CD4-positive, alpha-beta memory T cell (primary cell): ENCODE measurements at places on chromosomes 13 and 19.

DNA sequence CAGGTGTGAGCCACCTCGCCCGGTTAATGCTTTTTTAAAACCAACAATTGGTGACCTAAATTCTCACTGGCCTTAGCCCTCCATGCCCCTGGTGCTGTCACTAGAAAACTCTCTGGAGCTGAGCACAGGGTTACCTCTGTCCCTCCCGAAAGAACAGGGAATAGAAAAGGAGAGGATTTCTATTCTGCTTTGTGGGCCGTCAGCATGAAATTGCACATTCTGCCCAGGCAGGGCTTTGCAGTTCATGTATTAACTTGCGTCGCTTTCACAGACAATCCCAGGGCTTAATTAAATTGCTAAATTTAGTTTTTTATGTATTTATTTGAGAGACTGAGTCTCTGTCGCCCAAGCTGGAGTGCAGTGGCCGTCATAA is 583 bp upstream of the ZNF480 start:
- DNase-seq, result peak; percentile 44

DNA sequence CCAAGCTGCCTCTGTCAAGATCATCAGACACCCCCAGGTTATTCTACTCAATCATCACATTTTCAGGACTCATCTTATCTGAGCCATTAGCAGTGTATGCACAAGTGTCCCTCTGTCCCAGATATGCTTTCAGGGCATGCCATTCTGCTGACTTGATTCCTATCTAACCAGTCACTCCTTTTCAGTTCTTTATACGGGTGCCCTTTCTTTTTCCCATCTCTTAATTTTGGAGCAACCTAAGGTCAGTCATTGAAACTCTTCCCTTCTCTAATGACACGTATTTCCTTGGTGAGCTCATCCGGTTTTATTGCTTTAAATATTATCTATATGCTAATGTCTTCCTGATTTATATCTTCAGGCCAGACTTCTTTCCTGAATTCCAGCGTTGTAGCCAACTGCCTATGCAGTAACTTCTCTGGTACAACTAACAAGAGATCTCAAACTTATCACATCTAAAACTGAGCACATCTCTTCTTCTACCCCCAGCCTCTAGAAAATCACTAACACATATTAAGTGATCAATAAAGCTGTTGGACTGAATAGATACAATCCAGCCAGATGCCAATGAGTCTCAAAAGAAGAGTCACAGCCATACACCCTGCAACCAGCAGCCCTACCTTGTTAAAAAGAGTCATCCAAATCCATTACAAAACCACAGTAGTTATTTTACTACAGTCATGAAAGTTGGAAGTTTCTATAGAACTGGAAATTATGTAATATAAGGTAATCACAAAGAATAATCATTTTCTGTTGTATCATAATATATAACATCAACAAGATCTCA is 58.8 kb downstream of the DCLK1 start:
- DNase-seq, result no peak

GRCh38 chr13:102799426-102800144 is 666 bp downstream of the BIVM start:
- DNase-seq, result peak; percentile 12

DNA sequence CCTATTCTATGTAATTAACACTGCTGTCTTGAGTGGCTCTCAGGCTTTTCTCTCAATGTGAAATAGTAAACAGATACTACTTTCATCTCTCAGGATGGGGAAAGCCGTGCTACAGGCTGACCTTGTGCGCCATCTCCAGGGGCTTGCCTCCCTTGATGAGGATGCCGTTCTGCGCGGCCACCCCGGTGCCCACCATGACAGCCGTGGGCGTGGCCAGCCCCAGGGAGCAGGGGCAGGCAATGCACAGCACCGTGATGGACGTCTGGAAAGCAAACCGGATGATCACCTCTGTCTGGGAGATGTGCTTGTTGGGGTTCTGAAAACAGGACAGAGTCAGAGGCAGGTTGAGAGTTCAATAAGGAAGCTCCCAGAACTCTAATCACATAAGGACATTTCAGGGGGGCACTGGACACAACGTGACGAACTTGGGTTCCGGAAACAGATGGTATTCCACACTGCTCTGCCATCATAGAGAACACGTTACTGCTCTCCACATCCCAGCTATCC is 65.0 kb downstream of the ATP7B start:
- DNase-seq, result no peak

- no peak for DNase-seq
Measured at GRCh38 chr13:79457390-79457789, 23.6 kb upstream of the NDFIP2 start.

DNA sequence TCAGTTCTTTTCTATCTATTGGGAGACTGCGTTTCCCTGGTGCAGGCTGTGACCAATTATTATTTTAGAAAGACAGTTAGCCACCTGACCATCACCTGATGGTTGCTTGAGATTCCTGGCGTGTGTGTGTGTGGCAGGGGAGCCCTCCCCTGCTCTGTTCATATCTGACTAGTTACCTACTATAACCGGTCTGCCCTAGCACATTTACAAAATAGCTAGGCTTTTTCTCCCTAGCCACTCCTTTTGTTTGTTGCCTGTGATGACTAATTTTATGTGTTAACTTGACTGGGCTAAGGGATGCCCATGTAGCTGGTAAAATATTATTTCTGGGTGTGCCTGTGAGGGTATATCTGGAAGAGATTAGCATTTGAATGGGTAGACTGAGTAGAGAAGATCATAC is 76.9 kb downstream of the OLFM4 start:
- no peak for DNase-seq

GRCh38 chr19:38278751-38279150 is 14.4 kb downstream of the SPINT2 start:
- no peak for DNase-seq

DNA sequence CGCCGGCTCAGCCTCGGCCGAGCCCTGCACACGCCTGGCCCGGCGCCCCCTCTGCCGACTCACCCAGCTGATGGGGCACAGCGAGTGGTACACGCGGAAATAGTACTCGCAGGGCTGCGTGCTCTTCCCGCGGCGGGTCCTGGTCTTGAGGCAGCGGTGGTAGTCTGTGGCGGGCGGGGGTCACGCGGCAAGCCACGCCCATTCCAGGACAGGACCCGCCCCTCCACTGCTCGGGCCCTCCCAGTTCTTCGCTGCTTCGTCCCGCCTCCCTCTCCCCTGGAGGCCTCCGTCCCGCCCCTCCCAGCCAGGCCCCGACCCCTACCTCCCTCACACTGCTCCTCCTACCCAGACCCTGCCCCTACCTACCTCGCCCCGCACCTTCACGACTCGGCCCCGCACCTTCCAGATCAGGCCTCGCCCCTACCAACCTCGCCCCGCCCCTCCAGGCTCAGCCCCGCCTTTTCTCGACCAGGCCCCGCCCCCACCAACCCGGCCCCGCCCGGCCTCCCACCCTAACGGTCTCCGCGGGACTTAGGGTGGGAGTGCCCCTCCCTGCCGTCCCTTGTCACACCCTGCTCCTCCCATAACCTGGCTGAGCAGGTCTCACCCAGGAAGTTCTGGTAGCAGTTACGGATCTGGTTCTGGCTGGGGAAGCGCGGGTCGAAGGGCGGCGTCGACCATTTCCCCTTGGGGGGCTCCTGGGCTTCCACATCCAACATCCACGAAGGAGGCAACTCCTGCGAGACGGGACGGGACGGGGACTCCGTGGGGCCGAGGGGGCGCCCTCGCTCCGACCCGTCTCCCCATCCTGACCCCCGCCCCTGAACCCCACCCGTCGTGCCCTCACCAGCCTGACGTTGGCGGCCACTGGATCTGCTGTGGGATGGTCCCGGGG is 469 bp downstream of the COX6B2 start:
- DNase-seq, result peak; percentile 71

DNA sequence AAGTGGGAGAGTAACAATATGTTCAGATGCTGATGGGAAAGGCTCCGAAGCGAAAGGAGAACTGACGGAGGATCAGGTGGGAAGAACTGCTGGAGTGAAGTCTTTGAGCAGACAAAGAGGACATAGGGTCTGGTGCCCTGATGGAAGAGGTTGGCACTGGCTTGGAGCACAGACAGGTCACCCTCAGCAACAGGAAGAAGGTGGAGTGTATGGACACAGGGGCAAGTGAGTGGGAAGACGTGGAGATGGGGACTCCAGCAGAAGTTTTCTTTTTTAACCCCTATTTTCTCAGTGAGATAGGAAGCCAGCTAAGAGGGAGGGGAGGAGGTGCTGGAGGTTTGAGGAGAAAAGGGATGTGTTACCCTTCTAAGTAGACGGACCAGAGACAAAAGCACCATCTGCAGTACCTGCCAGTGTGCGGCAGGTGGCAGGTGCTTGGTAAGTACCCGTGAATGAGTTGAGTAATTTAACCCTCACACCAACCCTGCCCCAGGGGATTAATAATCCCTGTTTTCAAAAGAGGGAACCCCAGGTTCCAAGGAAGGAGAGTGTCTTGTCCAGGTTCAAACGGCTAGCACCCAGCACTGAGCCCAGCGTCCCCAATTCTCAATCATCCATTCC is 11.2 kb downstream of the HAS1 start:
- DNase-seq, result no peak

DNA sequence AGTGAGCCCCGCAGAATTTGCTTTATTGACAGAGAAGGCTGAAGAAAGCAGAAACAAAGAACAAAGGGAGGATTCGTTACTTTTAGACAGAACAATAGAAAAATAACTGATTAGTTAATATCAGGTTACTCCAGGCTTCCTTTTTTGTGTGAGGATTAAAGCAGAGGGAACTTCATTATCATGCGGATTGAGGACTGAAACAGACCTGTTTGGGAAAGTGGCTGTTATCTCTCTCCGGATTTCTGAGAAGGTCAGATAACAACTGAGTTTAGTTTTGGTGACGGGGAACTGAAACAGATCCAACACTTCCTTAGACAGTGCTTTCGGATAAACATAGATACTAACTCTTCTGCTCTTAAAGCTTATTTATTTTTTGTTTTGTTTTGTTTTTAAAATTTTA is 246.4 kb upstream of the ZNF507 start:
- no peak for DNase-seq

GRCh38 chr13:74107598-74107997 is 26.6 kb downstream of the KLF12 start:
- DNase-seq, result no peak

DNA sequence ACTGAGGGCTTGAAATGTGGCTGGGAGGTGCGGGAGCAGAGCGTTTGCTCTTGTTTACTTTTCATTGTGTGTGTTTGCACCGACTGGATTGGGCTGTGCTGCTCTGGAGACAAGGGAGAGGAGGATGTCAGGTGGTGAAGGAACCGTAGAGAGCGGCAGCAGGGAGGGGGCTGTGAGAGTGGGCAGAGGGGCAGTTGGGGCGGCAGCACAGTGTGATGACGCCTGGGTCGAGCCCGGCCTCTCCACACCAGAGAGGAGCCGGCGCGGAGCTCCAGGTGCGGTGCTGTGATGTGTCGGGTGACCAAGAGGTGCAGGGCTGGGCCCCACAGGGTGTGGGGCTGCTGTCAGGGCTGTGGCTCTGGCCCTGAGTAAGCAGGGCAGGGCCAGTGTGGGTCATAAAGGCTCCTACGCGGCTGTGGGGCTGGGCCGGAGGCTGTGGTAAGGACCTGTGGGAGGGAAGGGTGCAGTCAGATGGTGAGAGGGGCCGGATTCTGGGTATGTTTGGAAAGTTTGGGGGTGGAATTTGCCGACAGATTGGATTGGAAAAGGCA is 10.5 kb downstream of the NAXD start:
- DNase-seq, result no peak

DNA sequence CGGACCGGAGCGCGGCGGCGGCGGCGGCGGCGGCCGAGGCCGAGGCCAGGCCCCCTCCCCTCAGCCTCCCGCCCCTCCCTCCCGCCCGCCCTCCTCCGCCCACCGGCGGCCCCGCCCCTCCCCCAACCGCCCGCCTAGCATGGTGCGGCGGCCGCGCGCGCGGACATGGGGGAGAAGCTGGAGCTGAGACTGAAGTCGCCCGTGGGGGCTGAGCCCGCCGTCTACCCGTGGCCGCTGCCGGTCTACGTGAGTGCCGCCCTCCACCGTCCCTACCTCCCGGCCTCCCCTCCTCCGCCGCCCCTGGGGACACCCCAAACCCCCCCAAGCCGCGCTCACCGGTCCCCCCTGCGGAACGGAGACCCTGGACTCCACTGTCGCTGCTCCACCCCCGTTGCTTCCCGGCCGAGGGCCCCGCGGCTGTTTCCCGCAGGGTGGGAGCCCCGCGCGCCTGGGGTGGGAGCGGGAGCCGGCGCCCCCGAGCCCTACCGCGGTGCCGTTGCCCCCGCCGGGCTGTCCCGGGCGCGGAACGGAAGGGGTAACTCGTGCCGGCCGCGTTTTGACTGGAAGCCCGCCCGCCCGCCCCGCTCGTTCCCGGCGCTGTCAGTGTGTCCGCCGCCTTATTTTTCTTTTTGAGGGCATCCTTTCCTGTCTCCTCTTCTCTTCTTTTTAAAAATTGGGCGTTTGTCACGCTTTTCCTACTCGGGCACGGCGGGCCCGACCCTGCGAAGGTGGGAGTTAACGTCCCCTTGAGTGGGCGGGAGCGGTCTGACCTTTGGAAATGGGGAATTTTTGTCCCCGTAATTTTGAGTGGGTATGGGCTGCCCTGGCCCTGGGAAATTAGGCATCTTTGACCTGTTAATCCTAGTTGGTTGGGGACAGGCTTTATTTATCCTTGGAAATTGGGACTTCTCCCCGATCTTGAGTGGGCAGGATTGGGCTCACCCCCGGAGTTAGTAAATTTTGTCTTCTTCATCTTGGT is 576 bp downstream of the DOT1L start:
- DNase-seq, result no peak

- DNase-seq, result no peak
Measured at GRCh38 chr13:77952737-77953136, 34.1 kb upstream of the EDNRB start.

- no peak for DNase-seq
Measured at GRCh38 chr13:73449252-73449651, 390.4 kb downstream of the KLF5 start.

GRCh38 chr19:4556597-4557127 is 2.8 kb downstream of the SEMA6B start:
- no peak for DNase-seq

- no peak for DNase-seq
Measured at GRCh38 chr13:68550330-68550729, 1320.2 kb upstream of the PCDH9 start.

GRCh38 chr19:34838753-34839431 is 65.9 kb upstream of the ZNF599 start:
- no peak for DNase-seq

- DNase-seq, result peak; percentile 33
Measured at GRCh38 chr13:100542826-100543156, 45.8 kb downstream of the GGACT start.

DNA sequence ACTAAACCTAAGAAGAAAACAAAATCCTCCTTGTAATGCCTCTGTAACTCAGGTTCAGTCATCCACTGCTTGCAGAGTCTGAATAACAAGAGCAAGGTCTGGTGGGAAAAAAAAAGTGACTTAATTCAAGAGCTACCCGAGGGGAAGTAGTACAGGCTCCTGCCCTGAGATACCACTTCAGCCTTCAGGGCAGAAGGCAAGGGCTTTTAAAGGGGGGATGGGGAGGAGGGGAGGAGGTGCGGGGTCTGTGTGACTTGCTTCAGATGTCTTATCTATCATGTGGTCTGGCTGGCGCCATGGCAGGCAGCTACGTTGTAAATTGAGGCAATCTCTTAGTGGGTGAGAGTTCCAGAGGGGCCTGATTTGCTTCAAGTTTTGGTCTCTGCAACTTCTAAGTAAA is 66.7 kb downstream of the LRRC63 start:
- no peak for DNase-seq
